Activated T-cell treated with anti-CD3 and anti-CD28 coated beads, Interleukin-2, amount 50 U/mL, for 4 hours (primary cell): ENCODE measurements at places on chromosomes 6 and 20. TPM values are rescaled to one million over a fixed set of nuclear protein-coding genes. Genes with fewer than 3 reads are reported as not detected.

FUT9 gene
- not detected for total RNA-seq

PREX1 gene
- total RNA-seq = 31.4 TPM

CRYBG1 gene
- 20.1 TPM for total RNA-seq

PNLDC1 gene
- 2.0 TPM for total RNA-seq

MYCT1 gene
- total RNA-seq = not detected

MAD2L1BP gene
- total RNA-seq = 32.7 TPM

SNAP25 gene
- not detected for total RNA-seq

PLCB1 gene
- 2.8 TPM for total RNA-seq

CHMP4B gene
- total RNA-seq = 71.1 TPM

LTB gene
- 186 TPM for total RNA-seq

ADTRP gene
- total RNA-seq = 11.6 TPM

MUC21 gene
- total RNA-seq = not detected

ENPP4 gene
- total RNA-seq = 8.5 TPM

RHAG gene
- 0.22 TPM for total RNA-seq

GID8 gene
- total RNA-seq = 42.7 TPM
